ENCODE measurements at places on chromosomes 7 and 10.

DNA sequence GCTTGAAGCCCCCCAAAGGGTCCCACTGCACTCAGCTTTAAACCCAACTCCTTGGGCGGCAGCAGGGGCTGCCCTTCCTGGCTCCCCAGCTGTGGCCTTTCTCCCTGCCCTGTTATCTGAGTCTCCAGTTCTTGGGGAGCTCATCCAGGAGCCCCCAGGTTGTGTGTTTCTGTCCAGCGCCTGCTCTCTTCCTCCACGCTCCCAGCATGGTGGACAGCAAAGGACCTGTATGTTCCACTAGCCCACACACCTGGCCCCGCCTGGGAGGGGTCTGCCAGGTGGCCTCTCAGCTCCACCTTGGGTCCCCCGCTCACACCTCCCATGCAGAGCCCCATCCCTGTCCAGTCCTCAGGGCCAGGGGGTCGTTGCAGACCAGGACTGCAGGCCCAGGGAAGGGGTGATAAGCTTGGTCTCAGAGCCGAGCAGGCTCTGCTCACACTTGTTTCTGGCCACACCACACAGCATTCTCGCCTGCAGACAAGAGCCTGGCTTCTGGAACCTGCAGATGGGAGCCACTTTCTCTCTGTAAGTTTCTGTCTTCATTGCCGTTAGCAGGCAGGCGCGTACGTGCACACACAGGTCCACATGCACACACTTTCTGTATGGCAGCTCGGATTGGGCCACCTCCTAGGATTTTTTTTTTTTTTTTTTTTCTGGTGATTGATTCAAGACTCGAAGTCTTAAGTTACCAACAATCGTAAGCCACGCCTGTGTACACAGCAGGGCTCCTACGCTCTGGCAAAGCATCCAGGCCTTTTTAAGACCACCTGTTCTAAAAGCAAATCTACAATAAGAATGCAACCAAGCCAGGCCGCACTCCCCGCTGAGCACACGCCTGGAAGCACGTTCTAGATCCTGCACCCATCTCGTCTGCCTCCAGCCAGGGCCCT lies 104.6 kb downstream of the CYTH3 start:
- DNase-seq = no peak

DNA sequence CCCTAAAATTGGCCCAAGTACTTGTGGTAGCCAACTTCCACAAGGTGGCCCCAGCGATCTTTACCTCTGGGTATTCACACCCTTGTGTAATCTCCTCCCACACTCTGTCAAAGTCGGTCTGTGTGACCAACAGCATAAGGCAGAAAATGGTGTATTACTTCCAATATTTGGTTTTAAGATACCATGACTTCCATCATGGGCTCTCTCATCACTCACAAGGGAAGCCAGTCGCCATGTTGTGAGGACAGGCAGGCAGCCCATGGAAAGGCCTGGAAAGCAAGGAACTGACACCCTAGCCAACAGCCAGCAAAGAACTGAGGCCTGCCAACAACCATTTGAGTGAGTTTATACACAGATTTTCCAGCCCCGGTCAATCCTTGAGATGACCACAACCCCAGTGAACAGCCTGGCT lies 91.0 kb upstream of the KMT2E start:
- peak; percentile 61 for DNase-seq

DNA sequence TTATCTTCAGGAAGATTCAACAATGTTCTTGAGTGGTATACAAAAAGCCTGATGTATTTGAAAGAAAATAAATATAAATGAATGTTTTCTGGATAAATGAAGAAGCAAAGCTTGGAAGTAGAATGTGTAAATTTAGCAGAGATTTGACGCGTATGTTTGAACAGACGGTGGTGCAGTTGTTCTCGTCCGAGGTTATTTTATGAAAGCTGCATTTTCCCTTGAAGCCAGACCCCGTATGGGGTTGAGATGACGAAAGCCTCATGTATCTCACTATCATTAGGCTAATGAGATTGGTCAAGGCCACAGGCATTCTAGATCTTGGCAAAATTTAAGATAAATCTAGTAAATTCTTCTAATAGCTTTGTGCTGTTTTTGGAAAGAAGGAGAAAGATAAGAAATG lies 195.2 kb downstream of the NXPH1 start:
- no peak for DNase-seq

GRCh38 chr7:35818513-35818912 lies 17.7 kb downstream of the SEPTIN7 start:
- no peak for DNase-seq

DNA sequence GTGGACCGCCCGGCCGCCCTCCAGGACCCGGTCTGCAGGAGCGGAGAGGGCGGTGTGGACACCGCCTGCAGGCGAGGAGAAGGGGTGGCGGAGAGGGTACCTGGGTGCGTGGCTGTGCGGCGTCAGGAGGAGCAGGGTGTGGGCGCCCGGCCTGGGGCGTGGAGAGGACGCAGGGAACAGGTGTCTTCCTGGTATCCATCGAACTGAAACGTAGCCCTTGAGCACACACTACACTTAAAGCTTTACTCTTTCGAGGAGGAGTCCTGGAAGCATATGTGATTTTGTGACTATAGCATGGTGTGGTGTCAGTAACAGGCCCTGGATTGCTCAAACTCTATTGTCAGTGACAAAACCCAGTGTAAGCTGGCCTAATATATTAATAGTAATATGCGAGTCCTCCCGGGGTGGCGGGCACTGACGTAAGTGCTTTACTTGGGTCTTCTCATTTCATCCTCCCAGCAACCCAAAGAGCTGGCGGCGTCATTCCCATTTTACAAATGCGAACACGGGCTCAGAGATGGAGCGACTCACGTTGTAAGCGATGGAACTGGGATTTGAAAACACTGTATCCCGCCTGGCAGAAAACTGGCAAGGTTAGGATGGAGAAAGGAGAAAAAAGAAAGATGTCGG lies 508 bp upstream of the TECPR1 start:
- DNase-seq = no peak

GRCh38 chr7:38432080-38432479 lies 158.6 kb upstream of the TARP start:
- no peak for DNase-seq

DNA sequence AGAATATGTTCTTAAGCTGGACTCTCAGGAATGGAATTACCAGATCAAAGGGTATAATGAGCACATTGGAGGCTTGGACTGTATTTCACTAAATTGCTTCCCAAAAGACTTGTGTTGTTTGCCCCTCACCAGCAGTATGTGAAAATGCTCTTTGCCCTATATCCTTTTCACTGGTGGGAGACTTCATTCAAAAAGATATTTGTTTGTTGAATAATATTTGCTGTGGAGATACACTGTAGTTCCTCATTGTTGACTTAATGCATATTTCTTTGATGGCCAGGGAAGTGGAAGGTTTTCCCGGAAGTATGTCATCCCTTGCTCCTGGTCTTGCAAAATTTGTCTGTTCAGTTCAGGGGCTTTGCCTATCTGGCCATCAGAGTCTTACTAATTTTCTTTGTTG lies 19.4 kb downstream of the GSTO2 start:
- no peak for DNase-seq

DNA sequence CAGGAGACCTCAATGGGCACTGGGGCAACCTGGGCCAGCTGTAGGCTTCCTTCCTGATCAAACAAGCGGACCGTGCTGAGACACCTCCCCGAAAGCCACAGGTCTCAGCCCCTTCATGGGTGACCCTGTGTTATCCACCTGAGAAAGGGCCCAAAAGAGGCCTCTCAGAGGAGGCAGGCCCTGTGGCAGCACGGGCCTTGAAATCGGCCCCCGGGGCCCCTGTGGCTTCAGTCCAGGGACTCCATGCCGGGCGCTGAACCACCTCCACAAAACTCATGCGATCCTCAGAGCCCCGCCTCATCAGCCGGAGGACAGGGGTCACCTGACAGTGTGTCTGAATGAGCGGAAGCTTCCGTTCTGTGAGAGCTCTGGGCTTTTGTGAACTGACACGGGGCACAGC lies 307.1 kb downstream of the PAXIP1 start:
- no peak for DNase-seq

GRCh38 chr10:125722811-125723210 lies 3.3 kb downstream of the EDRF1 start:
- no peak for DNase-seq

DNA sequence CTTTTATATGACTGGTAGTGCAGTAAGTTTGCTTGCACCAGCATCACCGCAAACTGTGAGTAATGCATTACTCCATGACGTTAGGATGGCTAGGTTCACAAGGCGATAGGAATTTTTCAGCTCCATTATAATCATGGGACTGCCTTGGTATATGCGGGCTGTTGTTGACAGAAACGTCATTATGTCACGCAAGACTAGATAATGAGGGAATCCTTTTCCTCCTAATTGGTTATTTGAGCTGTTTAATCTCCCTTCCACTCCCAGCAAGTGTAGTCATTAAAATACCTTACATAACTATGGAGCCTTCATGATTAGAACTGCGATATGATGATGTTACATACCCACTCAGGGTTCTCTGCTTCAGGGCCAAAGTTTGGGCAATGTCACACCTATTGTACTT lies 17.3 kb downstream of the KLLN start:
- DNase-seq = no peak

DNA sequence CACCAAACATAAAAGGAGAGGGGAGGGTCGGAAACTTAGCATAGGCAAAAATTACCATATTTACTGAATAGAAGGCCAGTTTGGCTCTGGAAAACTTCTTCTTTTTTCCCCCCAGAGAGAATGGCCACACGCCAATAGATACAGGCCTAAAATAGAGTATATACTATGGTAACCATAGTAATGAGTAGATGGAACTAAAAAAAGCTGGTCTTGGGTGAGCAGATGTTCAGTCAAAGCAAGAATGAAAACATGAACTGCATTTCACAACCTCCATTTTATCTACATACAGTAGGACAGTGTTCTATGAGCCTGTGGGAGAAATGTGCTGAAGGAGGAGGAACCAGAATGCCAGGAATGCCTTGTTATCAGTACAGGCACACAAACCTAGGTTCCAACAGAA lies 141.7 kb upstream of the SEMA3A start:
- no peak for DNase-seq

- DNase-seq = no peak
These were observed 25.1 kb downstream of the ICA1 start for GRCh38 chr7:8236780-8237407.

DNA sequence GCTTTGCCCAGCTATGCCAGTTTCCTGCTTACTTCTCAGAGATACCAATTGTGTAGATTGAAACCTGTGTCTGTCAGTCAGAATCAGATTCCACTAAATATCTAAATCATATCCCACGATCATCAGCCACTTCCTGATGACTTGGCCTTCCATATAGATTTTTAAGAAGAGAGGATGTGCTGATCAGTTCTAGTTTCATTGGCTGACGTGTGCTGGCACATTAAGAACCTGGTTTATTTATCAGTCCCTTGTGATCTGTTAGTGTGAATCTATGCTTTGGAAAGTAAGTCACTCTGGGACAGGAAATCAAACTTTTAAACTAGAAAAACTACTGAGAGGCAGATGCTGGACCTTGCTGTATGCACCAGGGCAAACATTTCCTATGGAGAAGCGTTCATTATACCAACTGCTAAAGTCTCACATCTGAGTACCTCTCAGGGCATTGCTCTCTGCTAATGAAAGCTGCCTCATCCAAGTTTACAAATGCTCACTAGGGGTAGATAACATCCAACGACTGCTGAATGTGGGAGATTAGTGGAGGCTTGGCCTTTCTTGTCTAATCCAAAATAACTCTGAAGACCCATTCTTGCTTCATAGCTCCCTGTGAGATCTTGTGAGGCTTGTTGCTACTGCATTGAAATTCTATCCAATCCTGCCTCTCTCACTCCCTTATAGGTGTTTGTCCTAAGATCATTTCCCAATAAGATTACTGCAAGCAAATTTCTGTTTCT lies 109.1 kb downstream of the ARL4A start:
- no peak for DNase-seq

DNA sequence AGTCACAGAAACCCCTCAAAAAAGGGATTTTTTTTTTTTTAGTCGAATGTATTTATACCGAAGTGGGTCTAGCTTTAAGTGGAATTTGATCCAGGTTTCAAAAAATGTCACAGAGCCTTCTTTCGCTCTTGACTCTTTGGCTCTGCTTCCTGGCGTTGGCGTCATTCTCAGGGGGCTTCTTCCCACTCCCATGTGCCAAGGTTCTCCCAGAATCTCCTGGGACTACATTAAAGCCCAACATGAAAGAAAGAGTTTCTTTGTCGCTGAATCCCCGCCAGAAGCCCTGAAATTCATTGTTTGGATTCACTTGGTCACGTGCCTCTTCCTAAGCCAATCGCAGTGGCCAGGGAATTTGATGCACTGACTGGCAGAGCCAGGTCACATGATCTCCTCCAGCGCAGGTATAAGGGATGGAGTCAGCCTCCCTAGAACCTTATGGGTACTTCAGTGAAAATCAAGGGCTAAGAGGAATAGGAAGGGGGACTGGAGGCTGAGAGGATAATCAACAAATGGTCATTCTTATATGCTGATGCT lies 101.2 kb downstream of the RPS24 start:
- no peak for DNase-seq

- DNase-seq = no peak
These were observed 88.0 kb upstream of the ZPBP start for GRCh38 chr7:50181081-50181480.

DNA sequence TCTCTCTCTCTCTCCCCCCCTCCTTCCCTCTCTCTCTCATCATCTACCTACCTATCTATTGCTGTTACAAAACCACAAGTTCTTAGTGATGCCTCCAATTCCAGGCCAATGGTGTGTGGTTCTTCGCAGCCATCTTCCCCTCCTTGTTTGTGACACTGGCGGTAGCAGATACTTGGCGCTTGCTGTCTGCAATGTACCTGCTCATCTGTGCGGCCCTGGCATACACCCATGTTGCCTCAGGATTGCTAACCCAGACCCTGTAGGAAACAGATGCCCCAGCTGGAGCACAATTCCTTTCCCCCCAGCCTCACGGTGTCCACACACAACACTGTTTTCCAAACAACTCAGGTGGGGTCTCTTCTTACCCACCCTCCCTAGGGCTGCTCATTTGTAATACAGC lies 13.6 kb upstream of the DPYSL4 start:
- DNase-seq = no peak

GRCh38 chr10:23885853-23886252 lies 323.1 kb upstream of the KIAA1217 start:
- DNase-seq = no peak

GRCh38 chr7:82957521-82957920 lies 205.2 kb downstream of the PCLO start:
- no peak for DNase-seq

GRCh38 chr10:28410420-28411135 lies 107.7 kb upstream of the MPP7 start:
- no peak for DNase-seq

- no peak for DNase-seq
These were observed 123.2 kb upstream of the SAMD8 start for GRCh38 chr10:74988054-74988775.

DNA sequence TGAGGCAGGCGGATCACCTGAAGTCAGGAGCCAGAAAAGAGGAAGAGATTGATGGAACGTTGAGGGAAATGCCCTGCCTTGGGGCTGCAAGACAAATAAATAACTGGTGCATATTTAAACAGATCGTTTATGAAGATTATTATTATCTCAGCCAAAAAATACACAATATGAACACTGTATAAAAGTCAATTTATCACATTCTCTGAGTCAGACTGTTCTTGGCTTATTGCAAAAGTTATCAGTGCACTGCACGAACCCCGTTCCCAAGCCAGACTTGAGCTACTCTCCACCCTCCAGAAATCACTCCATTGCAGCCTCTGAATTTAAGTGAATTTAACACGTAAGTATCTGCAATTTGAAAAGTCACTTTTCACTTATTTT lies 1.6 kb downstream of the DNMBP start:
- no peak for DNase-seq

All from germinal center (tissue), 1 donor.